Stimulated activated CD8-positive, alpha-beta memory T cell treated with anti-CD3 and anti-CD28 coated beads, Interleukin-4, amount 100 ng/mL, for 1 hour (primary cell): ENCODE measurements at places on chromosomes 1 and 21.
A peak's percentile ranks its signal among the peaks of the same experiment; 100 is the strongest.

- DNase-seq: no peak
Observed at GRCh38 chr1:48988633-48989197, 212.0 kb upstream of the BEND5 start.

GRCh38 chr1:241172486-241172885 lies 184.5 kb downstream of the RGS7 start:
- no peak for DNase-seq

GRCh38 chr1:153217212-153217611 lies at the start of gene PRR9:
Gene PRR9, plus strand, starts transcription at chr1:153217584. Its CDS starts 561 bp downstream, at chr1:153218145.
- no peak for DNase-seq

DNA sequence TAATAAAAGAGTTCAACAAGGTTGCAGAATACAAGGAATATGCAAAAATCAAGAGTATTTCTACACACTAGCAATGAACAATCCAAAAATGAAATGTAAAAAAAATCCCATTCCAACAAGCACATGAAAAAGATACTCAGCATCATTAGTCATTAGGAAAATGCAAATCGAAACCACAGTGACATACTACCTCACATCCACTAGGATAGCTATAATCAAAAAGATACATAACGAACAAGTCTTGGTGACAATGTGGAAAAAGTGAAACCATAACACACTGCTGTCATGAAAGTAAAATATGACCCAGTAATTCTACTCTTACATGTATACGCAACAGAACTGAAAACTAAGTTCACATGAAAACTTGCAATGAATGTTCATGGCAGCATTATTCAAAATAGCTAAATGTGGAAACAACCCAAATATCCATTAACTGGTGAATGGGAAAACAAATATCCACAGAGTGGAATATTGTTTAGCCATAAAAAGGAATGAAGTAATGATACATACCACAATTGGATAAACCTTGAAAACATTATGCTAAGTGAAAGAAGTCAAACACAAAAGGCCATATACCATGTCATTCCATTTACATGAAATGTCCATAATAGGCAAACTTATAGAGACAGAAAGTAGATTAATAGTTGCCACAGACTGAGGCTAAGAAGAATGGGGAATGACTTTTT lies 34.3 kb downstream of the PIK3R3 start:
- DNase-seq: no peak

GRCh38 chr1:11337580-11338073 lies 64.6 kb downstream of the UBIAD1 start:
- DNase-seq: peak; percentile 39

DNA sequence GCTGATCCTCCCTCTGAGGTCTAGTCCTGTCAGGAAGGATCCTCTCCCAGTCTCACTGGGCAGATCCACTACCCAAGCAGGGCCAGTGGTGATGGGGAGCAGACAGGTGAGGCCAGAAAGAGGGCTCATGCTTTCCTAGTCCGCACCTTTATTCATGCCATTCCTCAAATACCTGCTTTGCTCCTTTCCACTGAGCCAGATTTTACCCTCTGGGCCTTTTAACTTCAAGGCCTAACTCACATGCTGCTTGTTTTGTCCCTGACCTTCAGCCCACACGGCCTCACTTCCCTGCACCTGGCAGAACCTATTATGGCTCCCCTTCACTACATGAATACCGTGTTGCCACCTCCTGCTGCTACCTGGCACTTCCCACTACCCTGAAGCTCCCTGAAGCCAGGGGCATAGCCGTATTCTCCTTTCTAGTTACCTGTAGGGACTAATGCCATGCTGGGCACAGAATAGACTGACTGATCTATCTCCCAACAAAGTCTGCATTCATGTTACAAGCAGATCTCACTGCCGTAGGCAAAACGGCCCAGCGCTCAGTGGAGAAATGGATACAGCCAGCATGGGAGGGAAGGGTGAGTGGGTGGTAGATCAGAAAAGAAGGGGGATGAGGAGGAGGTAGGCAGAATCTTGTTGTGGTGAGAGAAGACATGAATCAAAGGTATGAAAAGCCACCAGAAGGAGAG lies 36.1 kb upstream of the GOLT1A start:
- no peak for DNase-seq
